Activated T-helper 17 cell treated with anti-CD3 and anti-CD28 coated beads, Interleukin-2, amount 50 U/mL, for 72 hours (primary cell): ENCODE measurements at places on chromosomes 2 and 18.

- no peak for ATAC-seq
- peaks cover 4% of the 10 kb centered on the region for H3K4me1 ChIP-seq
- no peak overlapping the region for H3K4me3 ChIP-seq
- no peak overlapping the region for H3K27ac ChIP-seq
- H3K27me3 ChIP-seq, result no peaks in the 10 kb centered on the region
- H3K36me3 ChIP-seq, result peaks cover 74% of the 10 kb centered on the region
These were observed 5.3 kb downstream of the KLF11 start for GRCh38 chr2:10048501-10049171.

GRCh38 chr2:60439219-60439974, 114.1 kb downstream of the BCL11A start:
- no peak overlapping the region for H3K27ac ChIP-seq
- no peaks in the 10 kb centered on the region for H3K4me1 ChIP-seq

- H3K27me3 ChIP-seq, result no peaks in the 10 kb centered on the region
- peak overlapping the region; percentile 95 for H3K27ac ChIP-seq
- H3K4me3 ChIP-seq, result peak overlapping the region; percentile 73
- peaks cover 47% of the 10 kb centered on the region for H3K4me1 ChIP-seq
These were observed 20.1 kb downstream of the CTLA4 start for GRCh38 chr2:203887677-203888076.

- no peak for ATAC-seq
- H3K4me3 ChIP-seq, result peak overlapping the region; percentile 69
- H3K27me3 ChIP-seq, result no peaks in the 10 kb centered on the region
- peak overlapping the region; percentile 65 for H3K27ac ChIP-seq
- peaks cover 31% of the 10 kb centered on the region for H3K36me3 ChIP-seq
- peaks cover 55% of the 10 kb centered on the region for H3K4me1 ChIP-seq
These were observed 207.7 kb upstream of the STON1 start for GRCh38 chr2:48322251-48322650.

DNA sequence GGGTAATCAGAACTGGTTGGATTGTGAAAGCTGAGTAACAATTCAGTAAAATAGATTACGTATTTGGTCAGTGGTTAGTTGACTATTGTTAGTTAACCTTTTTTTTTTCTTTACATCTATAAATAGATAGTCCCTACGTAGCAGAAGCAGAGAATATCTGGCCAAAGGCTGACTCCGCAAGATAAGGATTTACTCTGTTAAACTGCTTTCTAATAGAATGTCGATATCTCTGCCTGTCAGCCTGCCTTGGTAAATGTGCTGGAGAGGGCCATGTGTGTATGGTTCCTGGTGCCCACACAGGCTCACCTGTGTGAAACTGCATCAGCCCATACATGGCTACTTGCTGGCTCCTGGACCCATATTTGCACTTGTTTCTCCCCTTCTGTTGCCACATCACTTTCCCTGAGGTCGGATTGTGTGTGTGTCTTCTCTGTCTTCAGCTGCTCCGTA, 94.4 kb downstream of the CRIM1 start:
- H3K27me3 ChIP-seq, result no peaks in the 10 kb centered on the region
- ATAC-seq, result no peak
- peaks cover 11% of the 10 kb centered on the region for H3K36me3 ChIP-seq

DNA sequence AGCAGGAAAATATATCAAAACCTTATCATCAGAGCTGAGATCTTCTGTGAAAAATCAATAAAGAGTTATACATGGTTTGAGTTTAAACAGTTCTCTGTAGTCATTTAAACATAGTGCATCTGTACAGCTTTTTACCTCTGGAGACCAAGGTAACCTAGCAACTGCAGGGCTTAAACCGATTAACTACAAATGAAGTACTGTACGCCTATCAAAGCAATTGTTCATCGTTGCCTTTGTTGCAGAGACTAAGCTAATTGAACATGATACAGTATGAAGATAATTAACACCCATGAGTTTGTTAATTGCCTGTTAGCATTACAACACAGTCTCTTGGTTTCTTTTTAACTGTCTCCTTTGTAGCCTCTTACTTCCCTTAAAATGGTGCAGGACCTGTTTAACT, 147.9 kb downstream of the LNPK start:
- peaks cover 3% of the 10 kb centered on the region for H3K27me3 ChIP-seq
- no peak overlapping the region for H3K4me3 ChIP-seq
- ATAC-seq, result no peak
- no peak overlapping the region for H3K27ac ChIP-seq
- no peaks in the 10 kb centered on the region for H3K36me3 ChIP-seq

GRCh38 chr2:241609859-241610793, 26.8 kb downstream of the THAP4 start:
- H3K36me3 ChIP-seq, result peaks cover 65% of the 10 kb centered on the region
- peak; percentile 99 for ATAC-seq
- peak overlapping the region; percentile 67 for H3K27ac ChIP-seq
- H3K4me3 ChIP-seq, result peak overlapping the region; percentile 73

DNA sequence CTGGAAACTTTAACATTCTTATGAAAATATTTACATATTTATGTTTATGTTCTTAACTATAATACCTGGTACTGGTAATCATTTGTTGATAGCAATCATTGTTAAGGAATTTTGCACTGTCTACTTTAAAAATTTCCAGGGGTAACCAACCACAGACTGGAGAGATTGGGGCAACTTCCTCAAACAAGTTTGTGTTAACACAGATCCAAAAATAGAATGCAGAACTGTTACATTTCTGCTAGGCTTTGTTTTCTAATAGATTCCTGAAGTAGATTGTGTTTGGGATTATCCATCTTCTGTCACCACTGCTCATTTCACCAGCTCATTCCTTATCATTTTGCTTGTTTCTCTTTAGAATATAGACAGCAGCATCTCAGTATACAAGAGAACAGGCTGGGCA, 23.7 kb downstream of the RNF125 start:
- peaks cover 77% of the 10 kb centered on the region for H3K36me3 ChIP-seq
- H3K27me3 ChIP-seq, result no peaks in the 10 kb centered on the region
- peak overlapping the region; percentile 85 for H3K27ac ChIP-seq
- peak overlapping the region; percentile 81 for H3K4me3 ChIP-seq

DNA sequence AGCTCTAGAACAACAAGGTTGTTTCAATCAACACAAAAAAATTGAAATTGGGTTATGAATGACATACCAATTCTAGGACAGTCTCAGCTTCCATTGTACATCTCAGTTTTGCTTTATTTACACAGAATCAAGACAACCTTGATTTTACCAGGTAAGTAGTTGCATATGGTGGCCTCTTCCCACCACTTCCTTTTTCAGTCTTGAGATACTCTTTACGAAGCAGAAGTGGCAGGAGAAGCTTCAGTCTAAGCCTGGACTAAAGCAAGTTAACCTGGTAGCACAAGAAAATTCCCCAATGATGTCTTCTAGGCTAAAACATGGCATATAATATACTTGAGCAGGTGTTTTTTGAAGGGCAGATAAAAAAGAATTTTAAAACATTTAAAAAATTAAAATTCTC, 10.7 kb upstream of the FAM136A start:
- H3K4me1 ChIP-seq, result no peaks in the 10 kb centered on the region
- no peak overlapping the region for H3K27ac ChIP-seq
- H3K36me3 ChIP-seq, result no peaks in the 10 kb centered on the region
- no peak overlapping the region for H3K4me3 ChIP-seq
- no peak for ATAC-seq
- peaks cover 4% of the 10 kb centered on the region for H3K27me3 ChIP-seq

- no peaks in the 10 kb centered on the region for H3K36me3 ChIP-seq
- H3K4me3 ChIP-seq, result no peak overlapping the region
- H3K27me3 ChIP-seq, result peaks cover 18% of the 10 kb centered on the region
These were observed 398.1 kb upstream of the ATP5MC3 start for GRCh38 chr2:175579646-175580045.

DNA sequence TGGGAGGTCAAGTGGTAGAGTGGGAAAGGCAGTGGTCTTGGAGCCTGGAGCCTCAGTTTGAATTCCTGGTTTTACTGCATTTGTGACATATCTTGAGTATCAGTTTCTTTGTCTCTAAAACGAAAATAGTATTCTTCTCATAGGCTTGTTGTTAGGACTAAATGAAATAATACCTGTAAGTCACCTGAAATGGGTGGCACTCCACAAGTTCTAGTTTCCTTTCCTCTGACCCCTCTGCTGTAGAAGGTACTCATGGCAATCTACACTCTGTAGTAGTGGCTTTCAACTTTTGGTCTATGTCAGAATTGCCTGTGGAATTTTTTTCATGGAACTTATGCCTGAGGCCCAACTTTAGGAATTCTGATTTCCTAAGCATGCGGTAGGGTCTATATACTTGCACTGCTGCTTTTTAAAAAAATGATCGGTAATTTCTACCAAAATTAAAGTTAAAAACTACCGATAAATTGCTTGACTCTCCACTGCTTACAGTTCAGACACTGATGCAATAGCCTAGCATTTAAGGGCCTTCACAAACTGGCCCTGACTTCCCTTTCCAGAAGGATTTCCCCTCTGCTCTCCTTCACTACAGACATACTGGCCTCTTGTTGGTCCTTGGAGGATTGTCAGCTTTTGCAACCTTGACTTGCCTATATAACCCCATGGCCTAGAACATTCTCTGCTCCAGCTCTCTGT, 47.2 kb downstream of the PLEK start:
- no peaks in the 10 kb centered on the region for H3K36me3 ChIP-seq
- no peaks in the 10 kb centered on the region for H3K4me1 ChIP-seq
- H3K4me3 ChIP-seq, result no peak overlapping the region
- no peak overlapping the region for H3K27ac ChIP-seq
- ATAC-seq, result no peak

- no peak for ATAC-seq
- no peaks in the 10 kb centered on the region for H3K4me1 ChIP-seq
- H3K4me3 ChIP-seq, result no peak overlapping the region
These were observed 294.9 kb downstream of the DYSF start for GRCh38 chr2:71748227-71748626.

DNA sequence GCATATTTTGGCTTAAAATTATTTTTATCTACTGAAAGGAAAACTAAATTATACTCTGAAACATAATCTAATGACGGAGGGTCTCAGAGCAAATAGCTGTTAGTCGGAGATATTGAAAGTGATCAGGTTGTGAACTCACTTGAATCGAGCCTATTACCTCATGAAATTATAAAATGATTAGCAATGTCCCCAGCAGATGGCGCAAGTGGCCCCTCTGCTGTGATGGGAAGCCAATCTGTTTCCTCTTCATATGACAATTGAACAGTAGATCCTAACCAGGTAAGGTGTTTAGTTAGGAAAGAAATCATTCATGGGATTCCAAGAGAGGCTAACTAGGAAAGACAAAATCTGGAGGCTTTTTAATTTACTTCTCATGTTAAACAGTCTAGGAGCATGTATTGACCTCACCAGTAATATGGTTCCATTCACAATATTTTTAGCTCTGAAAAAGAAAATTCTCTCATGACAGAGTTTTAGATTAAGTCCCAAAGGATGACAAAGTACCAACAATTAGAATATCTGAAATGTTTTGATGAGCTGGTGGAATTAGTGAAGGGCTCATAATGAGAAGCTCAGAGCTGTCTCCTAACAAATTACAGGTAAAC, 29.9 kb upstream of the MPPE1 start:
- no peaks in the 10 kb centered on the region for H3K27me3 ChIP-seq
- no peaks in the 10 kb centered on the region for H3K36me3 ChIP-seq
- H3K4me3 ChIP-seq, result no peak overlapping the region
- H3K27ac ChIP-seq, result no peak overlapping the region
- ATAC-seq, result peak; percentile 62

DNA sequence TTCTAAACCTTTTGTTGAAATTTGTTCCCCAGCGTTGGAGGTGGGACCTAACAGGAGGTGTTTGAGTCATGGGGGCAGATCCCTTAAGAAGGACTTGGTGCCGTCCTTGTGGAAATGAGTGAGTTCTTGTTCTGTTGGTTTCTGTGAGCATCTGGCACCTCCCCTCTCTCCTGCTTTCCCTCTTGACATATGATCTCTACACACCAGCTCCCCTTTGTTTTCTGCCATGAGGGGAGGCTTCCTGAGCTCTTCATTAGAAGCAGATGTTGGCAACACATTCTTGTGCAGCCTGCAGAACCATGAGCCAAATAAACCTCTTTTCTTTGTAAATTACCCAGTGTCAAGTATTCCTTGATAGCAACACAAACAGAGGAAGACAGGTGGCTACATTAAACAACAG, 23.8 kb downstream of the NABP1 start:
- H3K27ac ChIP-seq, result no peak overlapping the region
- no peak overlapping the region for H3K4me3 ChIP-seq
- no peaks in the 10 kb centered on the region for H3K27me3 ChIP-seq
- peaks cover 52% of the 10 kb centered on the region for H3K36me3 ChIP-seq
- ATAC-seq, result no peak
- no peaks in the 10 kb centered on the region for H3K4me1 ChIP-seq

DNA sequence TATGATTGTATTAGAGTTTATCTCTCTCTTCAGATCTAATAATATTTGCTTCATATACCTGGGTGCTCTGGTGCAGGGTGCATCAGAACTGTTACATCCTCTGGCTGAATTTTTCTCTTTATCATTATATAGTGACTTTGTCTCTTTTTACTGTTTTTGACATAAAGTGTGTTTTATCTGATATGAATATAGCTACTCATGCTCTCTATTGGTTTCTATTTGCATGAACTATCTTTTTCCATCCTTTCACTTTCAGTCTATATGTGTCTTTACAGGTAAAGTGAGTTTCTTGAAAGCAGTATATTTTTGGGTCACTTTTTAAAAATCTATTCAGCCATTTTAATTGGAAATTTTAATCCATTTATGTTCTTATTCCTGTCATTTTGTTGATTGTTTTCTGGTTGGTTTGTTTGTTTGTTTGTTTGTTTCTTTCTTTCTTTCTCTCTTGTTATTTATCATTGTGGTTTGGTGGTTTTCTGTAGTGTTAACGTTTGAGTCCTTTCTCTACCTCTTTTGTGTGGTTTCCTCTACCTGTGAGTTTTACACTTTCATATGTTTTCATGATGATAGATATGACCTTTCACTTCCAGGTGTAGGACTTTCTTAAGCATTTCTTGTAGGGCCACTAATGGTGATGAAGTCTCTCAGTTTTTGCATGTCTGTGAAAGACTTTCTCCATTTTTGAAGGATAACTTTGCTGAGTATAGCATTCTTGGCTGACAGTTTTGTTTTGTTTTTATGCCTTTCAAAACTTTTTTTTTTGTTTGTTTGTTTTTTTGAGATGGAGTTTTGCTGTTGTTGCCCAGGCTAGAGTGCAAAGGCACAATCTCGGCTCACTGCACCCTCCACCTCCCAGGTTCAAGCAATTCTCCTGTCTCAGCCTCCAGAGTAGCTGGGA, 54.9 kb downstream of the CCNT2 start:
- peak; percentile 70 for ATAC-seq
- peaks cover 6% of the 10 kb centered on the region for H3K36me3 ChIP-seq
- no peak overlapping the region for H3K4me3 ChIP-seq
- peak overlapping the region; percentile 41 for H3K27ac ChIP-seq
- peaks cover 4% of the 10 kb centered on the region for H3K27me3 ChIP-seq
- H3K4me1 ChIP-seq, result no peaks in the 10 kb centered on the region

DNA sequence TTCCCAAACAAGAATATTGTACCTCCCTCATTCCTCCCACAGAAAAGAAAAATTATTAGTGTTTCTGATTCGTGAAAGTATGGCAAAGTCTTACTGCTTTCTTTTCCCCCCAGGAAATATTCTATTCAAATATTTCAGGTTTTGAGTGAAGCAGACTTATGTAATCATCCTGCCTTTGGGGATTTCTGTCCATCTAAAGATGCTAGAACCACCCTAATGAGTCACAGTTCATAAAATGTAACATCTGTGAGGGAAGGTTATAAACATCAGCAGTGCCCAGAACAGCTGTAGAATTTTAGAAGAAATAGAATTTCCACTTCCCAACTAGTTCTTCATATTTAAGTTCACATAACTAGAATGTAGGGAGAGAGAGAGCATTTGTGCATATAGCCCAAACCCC, 39.0 kb downstream of the EEF1B2 start:
- H3K27me3 ChIP-seq, result peaks cover 7% of the 10 kb centered on the region
- no peak overlapping the region for H3K27ac ChIP-seq
- H3K36me3 ChIP-seq, result no peaks in the 10 kb centered on the region
- ATAC-seq, result no peak
- no peaks in the 10 kb centered on the region for H3K4me1 ChIP-seq
- H3K4me3 ChIP-seq, result no peak overlapping the region
